ENCODE measurements at places on chromosomes 1 and 21. TPM values are rescaled to one million over a fixed set of nuclear protein-coding genes. Genes with fewer than 3 reads are reported as not detected.

The LCE3E gene
- not detected for total RNA-seq

The SPATA46 gene
- not detected for total RNA-seq

The PADI2 gene
- total RNA-seq: under 0.01 TPM

The HSD3B2 gene
- total RNA-seq: not detected

The RNF186 gene
- total RNA-seq: not detected

The OR2L5 gene
- not detected for total RNA-seq

The SYT14 gene
- total RNA-seq: under 0.01 TPM

The C8A gene
- not detected for total RNA-seq

The ETNK2 gene
- total RNA-seq: 8.3 TPM

The TSPAN1 gene
- total RNA-seq: 0.89 TPM

The SFN gene
- 1.2 TPM for total RNA-seq

The LYSMD1 gene
- total RNA-seq: 7.0 TPM

The KCNE2 gene
- total RNA-seq: not detected

The UTS2 gene
- total RNA-seq: 0.17 TPM

The PDZK1IP1 gene
- not detected for total RNA-seq

The IGSF9 gene
- under 0.01 TPM for total RNA-seq

The GNG5 gene
- 123 TPM for total RNA-seq

The HSD3B1 gene
- not detected for total RNA-seq

The MSH4 gene
- total RNA-seq: not detected

The SLC1A7 gene
- not detected for total RNA-seq

The TIE1 gene
- 1.2 TPM for total RNA-seq

Measured in bronchus fibroblast of lung (primary cell).